Putamen (tissue), 1 donor: ENCODE measurements at places on chromosomes 6 and 20.
A peak's percentile ranks its signal among the peaks of the same experiment; 100 is the strongest.

- no peak for DNase-seq
These were observed 5.5 kb downstream of the ZBP1 start for GRCh38 chr20:57614490-57615444.

DNA sequence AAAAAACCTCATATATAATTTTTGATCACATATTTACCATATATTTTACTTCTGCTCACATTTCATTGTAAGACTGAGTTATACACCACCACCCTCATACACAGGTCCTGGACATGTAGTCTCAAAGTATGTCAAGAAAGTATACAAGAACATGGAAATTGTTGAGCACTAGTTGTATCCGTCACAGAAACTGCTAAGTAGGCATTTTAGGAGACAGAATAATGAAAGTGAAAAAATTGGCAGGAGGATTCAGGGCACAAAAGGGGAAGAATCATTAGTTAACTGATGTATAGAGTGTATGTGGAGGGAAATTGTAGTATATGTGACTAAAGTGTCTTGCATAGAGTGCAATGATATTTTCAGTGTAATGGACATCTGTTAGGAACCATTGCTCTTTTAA is 458.8 kb downstream of the TFAP2B start:
- no peak for DNase-seq

DNA sequence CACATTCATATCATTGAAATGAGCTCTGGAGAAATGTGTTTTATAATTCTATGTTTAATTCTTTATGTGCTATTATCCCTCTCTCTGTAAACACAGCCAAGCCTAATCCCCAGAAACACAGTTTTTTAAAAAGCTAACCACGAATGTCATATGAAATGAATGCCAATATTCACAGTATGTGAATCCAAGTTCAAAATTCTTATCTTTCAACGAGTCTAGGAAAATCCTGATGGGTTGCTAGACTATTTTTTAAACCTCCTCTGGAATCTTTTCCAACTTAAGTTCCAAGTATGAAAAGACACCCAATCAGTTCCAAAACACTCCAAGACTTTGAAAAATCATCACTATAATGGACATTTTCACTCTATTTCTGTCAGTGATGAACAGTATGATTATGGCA is 689.3 kb downstream of the HACE1 start:
- no peak for DNase-seq

DNA sequence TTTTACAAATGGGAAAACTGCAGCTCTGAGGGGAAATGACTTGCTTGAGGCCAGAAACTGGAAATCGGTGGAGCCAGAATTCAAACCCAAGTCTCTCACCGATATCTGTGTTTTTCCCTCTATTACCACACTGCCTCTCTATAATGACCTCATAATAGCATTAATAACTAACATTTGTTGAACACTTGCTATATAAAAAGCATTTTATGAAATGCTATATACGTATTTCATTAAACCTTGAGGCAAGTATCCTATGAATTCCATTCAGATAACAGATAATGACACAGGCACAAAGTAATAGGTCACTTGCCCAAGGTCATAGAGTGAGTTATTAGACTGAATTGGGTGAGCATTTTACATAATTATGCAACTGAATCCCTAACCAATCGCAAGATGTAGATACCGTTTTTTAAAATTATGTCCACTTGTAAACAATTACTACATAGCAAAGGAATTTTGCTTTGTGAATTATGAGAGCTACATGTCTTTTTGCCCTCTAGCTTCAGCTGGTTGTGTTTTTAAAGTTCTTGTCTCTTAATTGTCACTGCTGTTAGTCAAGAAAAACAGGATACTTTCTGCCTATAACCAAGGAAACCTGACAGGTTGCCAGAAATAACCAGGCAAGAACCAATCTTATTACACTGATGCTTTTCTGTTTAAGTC is 4.7 kb downstream of the DSN1 start:
- no peak for DNase-seq

- no peak for DNase-seq
These were observed 181.6 kb upstream of the SYNCRIP start for GRCh38 chr6:85824329-85824728.

DNA sequence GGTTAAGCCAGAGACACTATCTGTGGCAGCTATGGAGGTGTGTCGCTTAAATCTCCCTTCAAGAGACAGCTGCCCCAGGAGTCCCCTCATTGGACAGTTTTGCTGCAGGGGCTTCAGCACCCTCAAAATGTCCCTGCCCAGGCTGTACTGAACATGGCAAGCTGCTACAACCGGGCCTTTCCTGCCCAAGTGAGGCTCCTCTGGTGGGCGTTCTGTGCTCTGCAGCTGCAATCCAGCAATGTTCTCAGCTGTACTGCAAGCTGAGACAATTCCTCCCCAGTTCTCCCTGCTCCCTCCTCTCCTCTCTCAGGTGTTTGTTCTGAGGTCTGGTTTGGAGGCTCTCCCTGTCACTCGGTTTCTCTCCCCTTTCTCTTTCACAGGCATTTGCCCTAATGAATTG is 190.8 kb upstream of the LAMP5 start:
- DNase-seq, result no peak

GRCh38 chr6:43776115-43776798 is 6.2 kb downstream of the VEGFA start:
- no peak for DNase-seq

DNA sequence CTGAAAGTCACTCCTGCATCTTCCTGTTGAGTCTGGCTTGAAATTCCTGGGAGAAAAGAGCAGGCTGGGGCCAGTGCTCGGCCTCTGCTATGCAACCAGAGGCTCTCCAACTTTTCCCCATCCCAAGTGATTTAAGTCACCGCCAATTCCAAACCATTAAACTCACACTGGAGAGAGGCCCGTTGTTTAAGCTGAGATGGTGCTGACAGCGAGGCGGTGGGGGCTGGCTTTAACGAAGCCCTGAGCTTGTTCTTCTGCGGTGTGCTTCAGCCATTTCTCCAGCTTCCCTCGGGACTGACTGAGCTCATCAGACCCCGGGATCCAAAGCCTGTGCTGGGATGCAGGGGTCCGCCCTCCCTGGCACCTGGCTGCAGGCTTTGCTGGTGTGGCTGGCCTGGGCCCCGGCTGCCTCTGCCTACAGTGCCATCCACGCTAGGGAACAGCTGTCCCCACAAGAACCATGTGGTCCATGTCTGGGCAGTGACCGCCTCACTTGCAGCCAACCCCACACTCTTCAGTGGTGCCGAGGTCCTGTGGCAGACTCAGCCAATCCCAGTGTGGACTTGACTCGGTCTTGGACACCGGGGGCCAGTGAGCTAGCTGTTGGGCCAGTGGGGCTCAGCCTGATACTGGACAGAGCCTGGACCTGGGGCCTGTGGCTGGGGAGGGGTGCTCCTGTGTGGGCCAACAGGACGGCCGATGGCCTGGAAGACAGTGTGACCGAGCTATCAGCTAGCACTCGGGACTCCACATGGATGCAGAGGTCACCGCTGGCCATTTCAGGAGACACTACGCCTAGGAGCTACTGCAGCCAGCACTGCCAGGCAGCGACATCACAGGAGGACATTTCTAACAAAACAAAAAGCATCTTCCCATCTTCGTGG is 21.2 kb downstream of the RAMACL start:
- no peak for DNase-seq

- DNase-seq, result no peak
These were observed 53.5 kb downstream of the TRPC4AP start for GRCh38 chr20:35039146-35039545.

- DNase-seq, result peak; percentile 3
These were observed 32.4 kb downstream of the UBD start for GRCh38 chr6:29527126-29527525.

DNA sequence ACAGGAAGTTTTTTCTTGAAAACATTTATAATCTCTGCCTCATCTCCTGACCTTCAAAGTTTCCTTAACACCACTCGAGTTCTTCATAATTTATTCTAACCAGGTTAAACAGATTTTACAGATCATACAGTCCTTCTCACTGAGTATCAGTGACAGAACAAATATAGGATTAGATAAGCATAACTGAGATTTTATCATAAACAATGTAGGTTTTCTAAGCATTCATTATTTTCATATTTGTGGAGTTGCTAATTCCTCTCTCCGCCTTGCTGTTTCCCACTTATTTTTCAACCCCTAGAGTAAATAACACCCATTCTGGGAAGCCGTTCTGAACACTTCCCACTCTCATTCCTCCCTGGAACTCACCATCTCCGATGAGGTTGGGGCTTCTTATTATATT is 229.9 kb downstream of the HACE1 start:
- DNase-seq, result no peak

GRCh38 chr6:30572148-30572547 is 906 bp downstream of the ABCF1 start:
- no peak for DNase-seq

- DNase-seq, result no peak
These were observed 15.3 kb upstream of the BPIFB1 start for GRCh38 chr20:33267701-33268100.

- DNase-seq, result no peak
These were observed 6.2 kb downstream of the COL9A3 start for GRCh38 chr20:62822788-62823651.

DNA sequence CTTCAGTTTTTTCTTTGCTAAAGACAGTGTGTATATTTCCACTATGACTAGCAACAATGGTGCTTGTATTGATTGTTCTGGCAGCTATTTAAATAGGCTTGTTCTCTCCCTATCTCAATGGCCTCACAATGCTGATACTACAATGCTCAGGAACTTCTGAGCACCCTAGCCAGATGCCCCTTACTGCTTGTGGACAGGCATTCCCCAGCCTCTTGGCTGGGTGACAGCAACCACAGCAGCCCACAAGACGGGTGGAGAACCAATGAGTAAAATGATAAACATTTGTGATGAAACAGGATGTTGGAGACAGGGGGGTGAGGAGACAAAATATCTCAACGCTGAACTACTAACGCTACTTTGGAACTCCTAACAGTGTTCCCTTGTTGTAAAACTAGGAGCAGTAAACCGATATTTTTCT is 42.3 kb downstream of the HIVEP2 start:
- no peak for DNase-seq

- no peak for DNase-seq
These were observed 20.0 kb downstream of the TAF4 start for GRCh38 chr20:62045529-62046285.

DNA sequence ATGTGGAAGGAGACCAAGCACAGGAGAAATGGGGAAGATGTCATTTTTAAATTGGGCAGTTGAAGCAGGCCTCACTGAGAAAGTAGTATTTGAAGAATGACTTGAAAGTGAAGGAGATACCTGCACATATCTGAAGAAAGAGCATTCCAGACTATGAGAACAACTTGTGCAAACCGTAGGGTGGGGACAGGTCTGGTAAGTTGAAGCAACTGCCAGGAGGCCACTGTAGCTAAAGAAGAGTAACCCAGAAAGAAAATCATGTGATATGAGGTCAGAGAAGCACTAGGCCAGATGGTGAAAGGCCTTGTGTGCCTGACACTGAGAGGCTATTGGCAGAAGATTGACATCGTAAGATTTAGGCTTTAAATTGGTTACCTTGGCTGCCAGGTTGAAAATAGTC is 4.7 kb upstream of the SUPT3H start:
- DNase-seq, result no peak

DNA sequence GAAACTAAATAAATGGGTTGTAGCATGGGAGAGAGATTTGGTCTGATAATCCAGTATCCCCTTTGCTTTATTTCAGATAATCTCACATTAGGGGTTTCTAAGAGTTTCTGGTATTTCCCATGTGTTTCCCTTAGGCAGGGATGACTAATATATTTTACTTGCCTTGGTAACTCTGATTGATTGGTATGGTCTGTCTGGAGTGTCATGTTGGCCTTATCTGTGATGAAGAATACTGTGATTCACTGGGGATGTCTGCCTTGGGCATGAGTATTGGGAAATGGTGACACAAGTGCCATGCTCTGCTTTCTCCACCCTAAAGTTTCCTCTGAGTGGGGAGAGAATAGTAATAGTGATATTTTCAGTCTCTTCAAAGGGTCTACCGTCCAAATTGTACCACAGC is 10.1 kb downstream of the SLC22A2 start:
- DNase-seq, result no peak

DNA sequence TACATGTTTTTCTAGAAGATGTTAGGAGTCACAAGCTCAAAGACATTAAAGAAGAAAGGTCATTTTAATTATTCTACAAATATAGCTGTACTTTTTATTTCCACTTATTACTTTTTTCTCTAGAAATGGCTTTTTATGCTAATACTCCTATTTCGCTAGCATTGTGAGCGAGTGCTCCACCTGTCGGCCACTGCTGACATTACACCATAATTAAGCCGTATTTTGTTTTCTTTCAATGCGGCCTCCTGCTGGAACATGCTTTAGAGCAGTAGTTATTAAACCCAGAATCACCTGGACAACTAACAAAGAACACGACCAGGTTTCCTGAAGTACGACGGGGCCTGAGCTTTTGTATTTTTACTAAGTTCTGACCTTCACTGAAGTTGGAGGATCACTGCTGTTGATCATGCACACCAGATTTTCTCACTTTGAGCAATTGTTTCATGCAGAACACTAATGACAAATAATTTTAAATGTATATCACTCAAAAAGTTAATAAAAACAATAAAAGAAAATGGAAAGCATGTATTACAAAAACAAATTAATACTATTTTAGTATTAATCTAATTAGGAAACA is 74.1 kb upstream of the PAK5 start:
- no peak for DNase-seq

GRCh38 chr6:160041608-160042007 is 72.7 kb downstream of the IGF2R start:
- peak; percentile 16 for DNase-seq

- DNase-seq, result no peak
These were observed 143.1 kb downstream of the CEP57L1 start for GRCh38 chr6:109238396-109238795.

- no peak for DNase-seq
These were observed 51.9 kb upstream of the UBR2 start for GRCh38 chr6:42511803-42512422.

DNA sequence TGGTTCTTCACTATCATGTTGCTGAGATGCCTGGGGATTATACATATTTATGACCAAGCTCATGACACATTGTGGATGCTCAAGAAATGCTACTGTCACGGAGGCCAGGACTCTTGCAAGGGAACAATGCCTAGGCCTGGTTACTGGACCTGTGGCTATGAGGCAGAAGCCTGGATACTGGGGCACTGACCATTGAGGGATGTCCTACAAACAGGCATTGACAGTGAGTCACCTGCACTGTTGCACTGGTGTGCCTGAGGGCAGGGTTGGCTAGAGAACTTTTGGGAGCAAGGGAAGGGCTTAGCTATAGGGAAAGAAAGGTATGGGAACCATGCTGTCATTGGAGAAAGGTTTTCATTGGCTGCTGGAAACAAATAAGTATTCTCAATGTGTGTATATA is 313.1 kb upstream of the SUPT3H start:
- no peak for DNase-seq

GRCh38 chr6:161342039-161342438 is 68.2 kb upstream of the AGPAT4 start:
- DNase-seq, result no peak

GRCh38 chr20:62928246-62928939 is 2.1 kb upstream of the DIDO1 start:
- DNase-seq, result no peak

GRCh38 chr6:104689551-104690205 is 170.0 kb downstream of the HACE1 start:
- no peak for DNase-seq

- DNase-seq, result no peak
These were observed 28.2 kb downstream of the CBFA2T2 start for GRCh38 chr20:33518071-33518470.

- no peak for DNase-seq
These were observed 932.1 kb upstream of the MANEA start for GRCh38 chr6:94645191-94645590.

- no peak for DNase-seq
These were observed 322.8 kb downstream of the CD109 start for GRCh38 chr6:74018825-74019224.

GRCh38 chr6:89357390-89357789 is 4.9 kb upstream of the UBE2J1 start:
- no peak for DNase-seq

GRCh38 chr6:143234734-143235133 is 174.0 kb downstream of the AIG1 start:
- DNase-seq, result no peak
